ENCODE measurements at places on chromosomes 6 and 20.

DNA sequence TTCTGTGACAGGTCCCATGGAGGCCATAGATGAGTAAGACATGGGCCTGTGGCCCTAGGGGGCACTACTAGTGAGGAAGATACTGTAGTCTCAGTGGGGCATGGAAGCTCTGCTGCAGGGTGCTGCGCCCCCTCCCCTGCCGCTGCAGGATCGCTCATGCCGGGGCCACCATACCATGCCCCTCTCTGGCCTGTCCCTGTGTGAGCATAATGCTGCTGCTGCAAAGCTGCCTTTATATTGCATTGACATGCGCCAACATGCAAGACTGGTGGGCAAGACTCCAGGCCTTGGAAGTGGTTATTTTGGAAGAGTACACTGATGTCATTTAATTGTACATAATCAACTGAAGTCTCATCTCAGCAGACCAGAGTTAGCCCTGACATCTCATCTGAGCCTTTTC, 60.0 kb downstream of the TOX2 start:
- no peak for DNase-seq

DNA sequence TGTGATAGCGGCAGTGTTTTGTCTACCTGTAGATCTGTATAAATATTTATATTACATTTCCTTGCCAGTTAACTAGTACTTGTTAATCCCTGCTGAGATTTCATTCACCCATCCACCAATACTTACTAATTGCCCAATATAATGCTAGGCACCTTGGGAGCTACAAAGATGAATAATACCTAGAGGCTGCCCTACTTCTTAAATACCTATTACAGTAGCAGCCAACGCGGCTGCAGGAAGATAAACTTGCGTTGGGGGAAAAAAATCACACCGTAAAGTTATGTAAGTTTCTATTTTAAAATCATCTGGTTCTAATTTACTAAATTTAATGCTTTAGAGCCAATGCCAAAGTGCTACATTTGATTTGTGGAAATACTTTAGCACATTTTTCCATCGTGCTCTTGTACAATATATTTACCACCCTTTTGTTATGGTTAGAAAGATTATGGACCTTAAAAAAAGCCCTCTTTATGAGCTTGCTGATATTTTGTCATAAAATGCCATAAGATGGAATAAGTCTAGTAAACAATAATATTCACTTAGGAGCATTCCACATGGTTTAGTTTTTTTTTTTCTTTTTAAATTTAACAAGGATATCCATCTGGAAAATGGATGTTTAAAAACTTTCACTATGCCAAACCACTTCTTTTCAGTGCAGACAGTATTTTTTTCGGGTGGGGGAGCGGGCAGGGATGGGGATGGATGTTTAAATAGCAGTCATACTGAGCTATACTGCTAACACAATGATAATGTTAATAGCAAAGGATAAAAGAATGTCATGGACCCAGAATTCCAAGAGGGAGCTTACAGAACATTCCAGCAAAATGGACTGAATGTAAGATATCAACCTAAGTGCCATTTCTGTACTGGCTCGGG, 13.2 kb upstream of the NEDD9 start:
- DNase-seq = no peak

DNA sequence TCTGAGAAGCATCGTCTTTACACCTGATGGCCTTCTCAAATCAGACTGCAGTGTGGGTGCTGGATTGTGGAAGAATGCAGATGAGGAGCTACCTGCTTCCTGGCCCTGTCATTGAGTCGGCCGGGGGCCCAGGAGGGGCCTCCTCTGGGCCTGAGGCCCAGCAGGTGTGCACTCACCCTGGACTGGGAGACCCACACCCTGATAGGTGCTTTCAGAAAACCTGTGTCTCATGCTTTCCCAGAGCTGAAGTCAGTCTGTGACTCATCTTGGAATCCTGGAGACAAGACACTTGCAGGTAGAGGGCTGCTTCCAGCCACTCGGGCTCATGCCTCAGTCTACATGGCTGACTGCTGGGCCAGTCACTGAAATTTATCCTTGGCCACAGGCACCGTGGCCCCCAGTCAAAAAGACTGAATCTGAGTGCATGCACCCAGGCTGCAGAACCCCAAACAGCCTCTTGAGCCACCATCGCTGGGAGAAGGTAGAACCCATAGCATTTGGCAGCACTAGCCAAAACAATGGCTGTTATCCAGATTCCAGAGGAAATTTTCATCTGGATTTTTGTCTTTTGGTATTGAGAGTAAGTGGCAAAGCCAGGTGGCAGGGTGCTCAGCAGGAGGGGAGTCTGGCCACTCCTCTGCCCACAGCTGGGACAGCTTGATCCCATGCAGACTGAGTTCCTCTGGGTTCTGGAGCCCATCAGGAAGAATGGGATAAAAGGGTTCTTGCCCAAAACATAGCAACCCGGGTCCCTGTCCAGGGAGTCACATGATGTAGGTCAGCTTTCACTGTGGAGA, 182.0 kb upstream of the CST7 start:
- DNase-seq = no peak

- DNase-seq = no peak
Observed at GRCh38 chr6:50361641-50362331, 312.1 kb upstream of the DEFB112 start.

DNA sequence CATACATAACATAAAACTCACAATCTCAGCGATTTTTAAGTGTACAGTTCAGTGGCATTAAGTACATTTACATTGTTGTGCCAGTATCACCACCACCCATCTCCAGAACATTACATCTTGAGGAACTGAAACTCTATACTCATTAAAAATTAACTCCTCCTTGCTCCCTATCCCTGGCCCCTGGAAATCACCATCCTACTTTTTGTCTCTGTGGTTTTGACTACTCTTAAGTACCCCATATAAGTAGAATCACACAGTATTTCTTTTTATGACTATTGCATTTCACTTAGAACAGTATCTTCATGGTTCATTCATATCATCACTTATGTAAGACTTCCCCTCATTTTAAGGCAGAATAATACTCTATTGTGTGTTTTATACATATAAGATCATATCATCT, 1108.1 kb downstream of the GRIK2 start:
- no peak for DNase-seq

DNA sequence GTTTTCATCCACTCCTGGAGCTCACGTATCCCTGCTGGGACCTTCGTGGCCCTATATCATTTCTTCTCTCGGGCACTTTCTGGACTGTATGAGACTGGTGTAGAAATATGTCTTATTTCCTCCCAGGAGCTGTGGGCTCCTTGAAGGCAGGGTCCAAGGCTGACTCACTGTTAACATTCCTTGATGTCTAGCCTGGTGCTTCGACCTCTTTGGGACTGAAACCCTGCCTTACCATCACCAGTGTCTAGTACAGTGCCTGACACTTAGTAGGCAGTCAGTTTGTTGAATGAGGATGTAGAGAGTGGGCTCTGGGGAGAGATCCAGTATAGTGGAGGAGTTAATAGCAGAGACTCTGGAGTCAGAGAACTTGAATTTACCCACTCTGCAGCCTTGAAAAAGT, 23.6 kb downstream of the POFUT1 start:
- DNase-seq = no peak

DNA sequence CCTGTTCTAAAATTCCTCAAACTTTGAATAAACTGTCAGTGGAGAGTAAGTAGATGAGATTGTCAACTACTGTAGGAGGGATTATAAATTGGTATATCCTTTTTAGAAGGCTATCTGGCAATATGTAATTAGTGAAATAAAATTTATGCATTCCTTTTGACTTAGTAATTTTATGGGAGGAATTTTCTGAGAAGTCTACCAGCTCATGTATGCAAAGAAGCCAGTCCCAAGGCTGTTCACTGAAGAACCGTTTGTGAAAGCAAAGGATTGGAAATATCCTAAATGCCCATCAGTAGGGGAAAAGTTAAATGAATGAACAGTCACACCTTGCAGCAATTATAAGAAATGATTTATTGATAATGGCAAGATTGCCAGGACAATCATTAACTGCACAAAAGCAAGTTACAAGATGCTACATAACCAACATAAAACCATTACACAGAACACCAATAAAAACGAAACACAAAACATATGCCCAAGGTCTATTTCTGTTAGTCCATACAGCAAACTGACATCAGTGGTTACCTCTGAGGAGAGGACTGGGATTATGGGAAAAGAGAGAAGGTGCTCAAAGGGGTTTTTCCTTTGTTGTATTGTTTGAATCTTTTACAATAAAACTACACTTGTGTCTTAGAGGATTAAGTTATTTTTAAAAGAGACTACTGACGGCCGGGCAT, 4.6 kb upstream of the DSTN start:
- DNase-seq = no peak

GRCh38 chr6:82045965-82046756, 201.4 kb downstream of the IBTK start:
- no peak for DNase-seq

- peak; percentile 86 for DNase-seq
Observed at GRCh38 chr6:30722280-30723112, 2.3 kb downstream of the TUBB start.

GRCh38 chr20:54624706-54625390, 149.5 kb downstream of the DOK5 start:
- DNase-seq = no peak

GRCh38 chr6:4687989-4688947, 87.9 kb upstream of the CDYL start:
- no peak for DNase-seq

DNA sequence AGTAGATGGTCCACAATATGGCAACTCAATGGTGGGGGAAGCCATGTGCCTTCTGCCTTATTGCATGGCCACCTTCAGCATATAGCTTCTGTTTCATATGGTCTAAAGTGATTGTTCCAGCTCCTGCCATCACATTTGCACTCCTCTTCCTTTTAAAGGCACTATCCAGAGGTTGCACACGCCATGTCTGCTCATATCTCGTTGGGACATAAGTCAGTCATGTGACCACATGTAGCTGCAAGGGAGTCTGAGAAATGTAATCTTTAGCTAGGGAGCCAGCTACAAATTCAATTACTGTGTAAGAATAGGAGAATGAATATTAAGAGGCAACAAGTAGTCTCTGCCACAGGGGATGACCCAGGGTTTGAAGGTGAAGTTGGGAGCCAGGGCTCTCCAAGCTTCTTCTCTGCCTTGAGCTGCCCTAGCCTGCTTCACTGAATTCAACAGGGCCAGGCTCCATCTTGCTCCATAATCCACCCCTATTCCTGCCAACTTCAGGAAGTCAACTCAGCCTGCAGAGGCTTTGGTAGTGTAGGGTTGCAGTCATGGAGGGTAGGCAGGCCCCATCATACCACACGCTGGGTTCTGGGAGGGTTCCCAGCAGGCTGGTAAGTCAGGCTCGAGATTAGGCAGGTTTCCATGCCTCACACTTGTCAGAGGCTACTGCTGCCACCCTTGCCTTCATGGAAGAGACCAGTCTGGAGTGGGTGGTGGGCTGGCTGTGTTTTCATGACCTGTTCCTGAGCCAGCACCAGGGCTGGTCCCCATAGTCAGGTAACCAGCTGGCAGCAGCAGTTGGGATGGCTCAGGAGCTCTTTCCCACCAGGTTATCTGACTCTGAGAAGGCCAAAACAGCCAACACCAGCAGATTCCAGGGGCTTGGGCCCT, 56.7 kb upstream of the SAYSD1 start:
- no peak for DNase-seq

DNA sequence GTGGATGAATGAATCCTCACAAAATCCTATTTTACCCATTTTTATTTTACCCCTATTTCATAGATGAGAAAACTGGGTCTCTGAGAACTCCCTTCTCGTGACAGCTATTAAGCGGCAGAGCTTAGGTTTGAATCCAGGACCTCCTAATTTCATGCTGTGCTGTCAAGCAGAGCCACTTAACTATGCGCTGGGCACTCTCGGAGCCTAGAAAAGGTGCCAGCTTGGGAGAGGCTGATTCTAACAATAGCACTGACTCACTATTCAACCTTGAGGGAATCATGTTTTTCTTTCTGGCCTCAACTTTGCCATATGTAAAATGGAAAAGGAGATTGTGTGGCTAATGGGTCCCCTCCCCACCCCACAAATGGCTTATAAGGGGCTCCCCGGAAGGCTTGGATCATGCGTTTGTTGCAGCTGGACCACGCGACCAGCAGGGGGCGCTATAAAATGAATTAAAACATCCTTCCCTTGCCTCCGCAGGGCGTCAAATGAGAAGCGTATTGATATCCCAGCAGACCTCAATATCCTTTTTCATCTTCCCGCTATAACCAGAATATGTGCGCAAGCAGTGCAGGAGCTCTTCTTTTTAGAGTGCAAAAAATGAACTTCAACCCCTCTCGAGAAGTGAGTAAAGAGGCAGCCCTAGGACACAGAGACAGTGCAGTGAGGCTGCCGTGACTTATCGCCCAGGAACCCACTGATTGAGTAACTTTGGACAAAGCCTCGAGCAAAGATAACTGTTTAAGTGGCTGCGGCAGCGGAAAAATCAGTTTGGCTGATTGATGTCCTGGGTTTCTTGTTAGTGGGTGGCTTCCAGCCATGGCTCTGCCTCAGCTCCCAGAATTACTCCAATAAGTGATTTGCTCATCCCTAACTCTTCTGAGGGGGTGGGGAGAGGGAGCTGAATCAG, 12.8 kb upstream of the PDYN start:
- no peak for DNase-seq

GRCh38 chr6:37282371-37282770, 24.4 kb upstream of the TMEM217 start:
- no peak for DNase-seq

GRCh38 chr6:170130771-170131241, 160.1 kb downstream of the DLL1 start:
- DNase-seq = no peak

Data from mucosa of descending colon (tissue), 3 donors.